ENCODE measurements at places on chromosomes 7 and 10. TPM values are rescaled to one million over a fixed set of nuclear protein-coding genes. Genes with fewer than 3 reads are reported as not detected.

Gene CRHR2
- total RNA-seq = 0.16 TPM

GRCh38 chr7:143027032-143027431 lies at the start of gene OR9A2:
TSS of gene OR9A2 (minus strand) at chr7:143027132. CDS start at chr7:143027132, 0 bp downstream.
- no peak for DNase-seq

- DNase-seq = no peak
Measured at GRCh38 chr7:107020400-107020799, 24.1 kb upstream of the PRKAR2B start.

Gene EPHB6
- 11.1 TPM for total RNA-seq

Gene EPDR1
- 24.2 TPM for total RNA-seq

Gene NODAL
- not detected for total RNA-seq

DNA sequence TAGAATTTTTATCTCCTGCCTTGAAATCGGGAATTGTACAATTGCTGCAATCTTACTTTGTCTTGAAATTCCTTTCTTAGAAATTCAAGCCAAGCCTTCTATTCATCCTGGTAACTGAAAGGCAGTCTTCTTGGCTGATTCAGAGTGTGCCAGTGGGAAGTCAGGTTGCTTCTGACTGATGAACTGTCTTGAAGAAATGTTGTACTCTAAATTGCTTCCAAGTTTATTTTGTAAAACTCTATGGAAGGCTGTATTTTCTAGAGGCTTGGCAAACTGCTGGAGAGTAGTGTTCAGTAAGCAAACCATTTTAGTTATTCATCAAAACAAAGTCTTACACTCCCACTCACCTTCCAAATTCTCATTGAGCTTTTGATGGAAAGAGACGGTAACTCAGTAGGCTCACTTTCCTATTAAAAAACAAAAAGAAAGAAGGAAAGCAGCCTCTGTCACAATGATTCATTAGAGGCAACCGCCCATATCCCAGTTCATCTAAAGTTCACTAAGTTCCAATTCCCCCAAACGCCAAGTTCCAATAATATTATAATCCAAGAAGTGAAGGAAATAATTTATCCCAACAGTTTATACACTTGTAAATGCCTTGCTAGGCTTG lies 187.9 kb upstream of the MALRD1 start:
- no peak for DNase-seq

DNA sequence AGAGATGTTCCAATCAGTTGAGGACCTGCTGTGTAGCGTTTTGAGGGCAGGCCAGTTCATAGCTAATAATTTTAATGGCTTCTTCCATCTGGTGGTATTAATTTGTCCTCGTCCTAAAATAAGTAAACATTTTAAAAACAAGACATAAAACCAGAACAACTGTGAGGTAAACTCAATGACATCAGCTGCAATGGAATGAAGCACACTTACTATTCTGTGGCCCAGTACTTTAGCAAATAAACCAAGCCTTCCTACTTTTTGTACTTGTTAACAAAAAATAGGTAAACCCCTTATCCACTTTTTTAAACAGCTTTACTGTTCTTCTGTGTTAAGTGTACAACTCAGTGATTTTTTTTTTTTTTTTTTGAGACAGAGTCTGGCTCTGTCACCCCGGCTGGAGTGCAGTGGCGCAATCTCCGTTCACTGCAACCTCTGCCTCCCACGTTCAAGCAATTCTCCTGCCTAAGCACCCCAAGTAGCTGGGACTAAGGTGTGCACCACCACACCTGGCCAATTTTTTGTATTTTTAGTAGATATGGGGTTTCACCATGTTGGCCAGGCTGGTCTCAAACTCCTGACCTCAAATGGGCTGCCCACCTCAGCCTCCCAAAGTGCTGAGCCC lies 28.9 kb upstream of the FZD1 start:
- DNase-seq = no peak

Gene DHX32
- total RNA-seq = 37.1 TPM

Gene ATRNL1
- 1.9 TPM for total RNA-seq

- DNase-seq = no peak
Measured at GRCh38 chr10:4215485-4215884, 430.5 kb upstream of the KLF6 start.

Gene FGL2
- total RNA-seq = 19.7 TPM

- DNase-seq = no peak
Measured at GRCh38 chr7:153938451-153938850, 113.7 kb upstream of the DPP6 start.

- DNase-seq = peak; percentile 71
Measured at GRCh38 chr10:80196270-80196949, 8.9 kb downstream of the ANXA11 start.

DNA sequence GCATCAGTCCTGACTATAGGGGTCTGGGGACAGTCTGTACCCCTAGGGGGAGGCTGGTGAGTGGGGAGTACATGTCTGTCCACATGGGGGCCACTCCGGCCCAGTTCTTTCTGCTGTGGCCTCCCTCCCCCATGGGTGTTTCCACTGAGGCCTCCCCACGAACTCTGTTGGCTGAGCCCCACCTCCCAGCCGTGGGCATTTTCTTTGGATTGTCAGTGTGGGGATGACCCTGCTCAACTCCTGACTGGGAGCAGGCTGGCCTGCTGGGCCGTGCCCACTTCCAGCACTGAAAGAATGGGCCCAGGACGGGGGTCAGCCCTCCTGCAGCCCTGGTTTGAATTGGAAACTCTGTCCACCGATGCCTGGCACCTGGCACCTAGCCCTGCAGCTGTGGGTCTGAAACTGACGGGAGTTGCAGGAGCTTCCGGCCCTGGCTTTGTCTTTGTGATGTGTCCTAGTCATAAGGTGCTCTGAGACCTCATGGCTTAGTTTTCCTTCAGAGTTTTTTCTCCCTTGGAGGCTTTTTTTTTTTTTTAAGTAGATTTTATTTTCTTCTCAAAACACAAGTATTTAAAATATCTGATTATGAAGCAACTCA lies 46.5 kb downstream of the LHPP start:
- no peak for DNase-seq

Gene MALSU1
- 78.7 TPM for total RNA-seq

GRCh38 chr7:27431465-27431864 lies 188.9 kb downstream of the EVX1 start:
- DNase-seq = no peak

DNA sequence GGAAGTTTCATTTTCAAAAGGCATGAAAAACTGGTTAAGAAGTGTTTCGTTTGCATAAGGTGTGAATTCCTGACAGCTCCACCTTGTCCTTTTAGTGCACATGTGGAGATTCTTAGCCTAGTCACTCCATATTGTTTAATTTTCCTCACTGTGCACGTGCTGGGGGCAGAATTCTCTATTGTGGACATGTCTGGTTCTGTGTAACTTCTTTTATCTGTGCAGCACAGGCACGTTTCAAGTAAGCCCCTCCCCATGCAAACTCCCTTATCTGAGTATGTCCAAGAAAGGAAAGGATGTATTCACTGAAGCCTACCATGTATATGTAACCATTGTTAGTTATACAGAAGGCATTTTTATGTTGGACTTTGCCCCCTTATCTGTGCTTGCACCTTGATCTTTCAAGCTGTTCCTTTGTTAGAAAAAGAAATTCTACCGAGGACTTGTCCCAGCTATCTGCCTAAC lies 1346.3 kb downstream of the REEP3 start:
- no peak for DNase-seq

Gene SAMD8
- 23.8 TPM for total RNA-seq

- DNase-seq = no peak
Measured at GRCh38 chr10:118730756-118731456, 23.9 kb downstream of the CACUL1 start.

- DNase-seq = no peak
Measured at GRCh38 chr10:103620352-103620740, 126.8 kb downstream of the NEURL1 start.

Gene INHBA
- total RNA-seq = 15.4 TPM

Gene ZNF277
- total RNA-seq = 16.2 TPM

DNA sequence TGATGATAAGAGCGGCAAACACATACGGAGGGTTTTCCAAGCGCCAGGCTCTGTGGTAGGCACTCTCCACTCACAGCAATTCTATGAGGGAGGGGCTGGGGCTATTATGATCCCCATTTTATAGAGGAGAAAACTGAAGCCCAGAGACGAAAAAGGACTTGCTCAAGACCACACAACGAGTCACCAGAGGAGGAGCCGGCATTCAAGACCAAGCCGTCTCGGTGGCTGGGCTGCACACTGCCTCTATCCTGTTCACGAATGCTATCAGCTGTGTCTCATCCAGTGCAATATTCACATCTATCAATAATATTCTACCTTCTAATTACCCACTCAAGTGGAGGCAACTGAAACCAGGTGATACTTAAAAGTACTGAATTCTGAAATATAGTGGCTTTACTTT lies 67.8 kb upstream of the NMT2 start:
- DNase-seq = no peak

DNA sequence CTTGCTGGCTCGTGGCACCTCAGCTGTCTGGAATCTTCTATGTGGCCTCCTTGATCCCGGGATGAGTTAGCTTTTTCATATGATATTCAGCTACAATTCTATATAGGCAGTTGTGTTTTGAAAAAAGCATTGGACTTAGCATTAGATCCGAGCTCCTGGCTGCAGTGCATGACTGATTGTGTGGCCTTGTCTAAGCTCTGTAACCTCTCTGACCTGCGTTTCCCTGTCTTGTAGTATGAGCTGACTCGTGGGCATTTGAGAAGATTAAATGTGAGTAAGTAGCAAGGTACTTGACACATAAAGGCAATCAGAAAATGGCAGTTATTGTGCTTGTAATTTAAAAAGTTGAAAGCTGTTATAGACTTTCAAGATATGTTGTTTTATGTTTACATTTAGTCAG lies 85.9 kb downstream of the CCNY start:
- DNase-seq = no peak

Gene ZNF212
- total RNA-seq = 4.9 TPM

Gene FAM20C
- total RNA-seq = 62.5 TPM

DNA sequence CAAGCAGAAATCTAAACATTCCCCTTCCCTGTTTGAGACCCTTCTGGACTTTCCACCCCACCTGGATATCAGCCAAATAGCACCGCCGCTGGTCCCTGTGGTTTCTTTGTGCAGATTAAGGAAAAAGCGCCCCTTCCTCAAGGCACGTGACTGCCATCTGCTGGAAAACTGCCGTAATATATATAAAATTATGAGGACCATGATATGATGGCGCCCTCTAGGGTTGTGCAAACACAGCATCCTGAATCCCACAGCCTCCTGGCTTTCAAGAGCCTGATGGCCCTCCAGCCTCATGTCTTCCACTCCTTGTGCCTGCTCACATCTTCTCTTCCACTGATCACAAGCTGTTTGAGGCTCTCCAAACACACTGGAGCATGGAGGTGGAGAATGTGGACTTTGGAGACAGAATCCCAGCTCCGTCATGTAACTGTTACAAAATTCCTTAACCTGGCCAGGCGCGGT lies 121.3 kb downstream of the MYL10 start:
- DNase-seq = no peak

DNA sequence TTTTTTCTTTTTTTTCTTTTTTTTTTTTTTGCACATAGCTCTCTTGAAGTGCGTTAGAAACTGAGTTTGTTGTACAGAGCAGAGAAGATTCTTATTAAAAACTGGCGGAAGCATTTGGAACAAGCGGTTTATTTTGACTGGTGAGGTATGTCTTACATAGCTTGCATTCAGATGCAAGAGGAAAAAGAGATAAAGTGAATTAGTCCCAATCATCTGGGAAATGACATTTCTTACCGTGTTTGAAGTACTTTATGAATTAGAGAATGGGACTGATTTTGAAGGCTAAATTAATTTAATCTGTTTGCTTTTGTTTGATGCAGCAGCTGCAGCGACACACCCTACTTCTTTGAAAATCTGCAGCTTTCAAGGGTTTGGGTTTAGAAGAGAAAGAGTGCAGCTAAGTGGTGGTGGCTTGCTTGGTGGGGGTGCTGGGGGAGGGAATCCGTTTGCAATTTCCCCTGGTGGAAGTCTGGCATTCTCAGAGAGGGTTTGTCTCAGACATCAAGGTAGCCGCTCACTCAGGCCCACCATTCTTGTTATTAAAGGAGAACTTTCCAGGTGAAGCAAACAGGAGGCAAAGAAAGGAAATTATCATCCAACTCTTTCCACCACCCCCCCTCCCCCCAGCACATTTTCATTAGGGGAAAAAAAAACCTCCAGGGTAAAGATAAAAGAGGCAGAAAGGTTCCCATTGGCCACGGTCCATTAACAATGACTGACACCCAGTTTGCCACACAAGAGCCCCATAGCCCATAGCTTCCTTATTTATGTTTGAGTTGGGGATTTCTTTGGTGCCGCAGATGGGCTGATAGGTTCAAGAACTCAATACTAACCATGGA lies 231.7 kb downstream of the SKIDA1 start:
- no peak for DNase-seq

Gene AASS
- total RNA-seq = 12.3 TPM

All from left cardiac atrium (tissue), 4 donors.